Stimulated activated CD4-positive, alpha-beta T cell treated with anti-CD3 and anti-CD28 coated beads, Interleukin-15, amount 100 ng/mL, for 1 hour (primary cell): ENCODE measurements at places on chromosomes 5 and 9.

DNA sequence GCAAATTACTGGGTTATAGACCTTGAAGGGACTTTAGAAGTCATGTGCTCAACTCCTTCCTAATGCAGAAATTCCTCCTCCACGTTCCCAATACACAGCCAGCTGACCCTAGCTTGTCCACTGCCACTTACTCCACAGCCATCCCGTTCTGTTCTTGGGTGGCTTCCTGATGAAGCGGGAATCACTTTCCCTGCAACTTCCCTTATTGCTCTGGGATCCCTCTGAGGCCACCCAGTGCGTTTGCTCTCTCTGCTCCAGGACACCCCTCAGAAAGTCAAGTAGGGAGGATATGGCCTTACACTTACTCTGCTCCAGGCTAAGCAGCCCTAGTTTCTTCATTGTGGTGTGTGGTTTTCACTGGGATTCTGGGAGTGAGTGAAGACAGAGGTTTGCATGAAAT, 55.5 kb downstream of the GALNT12 start:
- no peak for DNase-seq

GRCh38 chr5:145848854-145849253, 13.7 kb upstream of the PRELID2 start:
- DNase-seq = no peak

DNA sequence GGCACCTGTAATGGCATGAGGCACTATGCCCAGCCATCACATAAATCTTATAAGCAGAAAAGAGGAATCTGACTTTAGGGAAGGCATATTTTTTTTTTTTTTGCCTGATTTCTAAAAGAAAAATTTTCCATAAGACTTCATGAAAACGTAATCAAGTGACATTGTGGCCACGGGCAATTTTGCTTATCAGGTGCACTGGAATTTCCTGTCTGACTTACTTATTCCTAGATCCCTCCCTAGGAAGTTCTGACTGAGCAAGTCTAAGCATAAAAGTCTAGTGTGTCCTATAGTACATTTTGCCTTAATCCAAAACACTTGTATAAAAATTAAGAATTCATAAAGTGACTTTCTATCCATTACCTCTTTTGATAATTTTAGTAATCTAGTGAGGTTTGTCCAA, 12.5 kb downstream of the C5orf46 start:
- DNase-seq = no peak

- no peak for DNase-seq
Measured at GRCh38 chr9:127451608-127451857, 223 bp downstream of the LRSAM1 start.

- no peak for DNase-seq
Measured at GRCh38 chr9:126126807-126127206, 199.8 kb upstream of the MVB12B start.

GRCh38 chr5:20370061-20370460, 382.1 kb upstream of the CDH18 start:
- no peak for DNase-seq

- DNase-seq = no peak
Measured at GRCh38 chr5:156435101-156435500, 108.1 kb downstream of the SGCD start.

DNA sequence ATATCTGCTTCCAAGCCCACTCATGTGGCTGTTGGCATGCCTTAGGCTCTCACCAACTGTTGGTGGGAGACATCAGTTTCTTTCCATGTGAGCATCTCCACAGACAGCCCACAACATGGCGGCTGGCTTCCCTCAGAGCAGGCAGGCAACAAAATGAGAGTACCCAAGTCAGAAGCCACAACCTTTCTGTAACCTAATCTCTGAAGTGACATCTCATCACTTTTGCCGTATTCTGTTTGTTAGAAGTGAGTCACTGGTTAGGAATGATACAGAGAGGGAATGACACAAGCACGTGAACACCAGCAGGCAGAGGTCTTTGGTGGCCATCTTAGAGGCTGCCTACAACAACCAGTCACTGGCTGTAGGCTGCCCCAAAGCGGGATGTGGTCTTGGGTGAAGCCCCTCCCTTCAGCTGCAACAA, 88.6 kb upstream of the RASGRF2 start:
- no peak for DNase-seq

DNA sequence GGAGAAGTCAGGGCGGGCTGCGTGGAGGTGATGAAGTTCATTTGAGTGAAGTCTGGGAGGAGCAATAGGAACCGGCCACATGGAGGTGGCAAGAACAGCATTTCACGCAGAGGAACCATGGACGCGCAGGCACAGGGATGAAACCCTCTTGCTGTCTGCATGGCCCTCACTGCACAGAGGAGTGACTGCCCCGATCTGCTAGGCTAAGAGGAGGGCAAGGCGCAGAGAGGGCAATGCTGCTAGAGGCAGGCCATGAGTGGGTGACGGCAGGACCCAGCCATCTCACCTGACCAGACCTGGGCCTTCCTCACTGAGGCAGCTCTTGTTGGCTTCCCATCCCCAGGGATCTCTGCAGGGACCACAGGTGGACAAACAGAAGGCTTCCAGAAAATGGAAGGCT, 90.3 kb downstream of the BARX1 start:
- no peak for DNase-seq

- no peak for DNase-seq
Measured at GRCh38 chr9:81656004-81656403, 33.3 kb downstream of the TLE1 start.

DNA sequence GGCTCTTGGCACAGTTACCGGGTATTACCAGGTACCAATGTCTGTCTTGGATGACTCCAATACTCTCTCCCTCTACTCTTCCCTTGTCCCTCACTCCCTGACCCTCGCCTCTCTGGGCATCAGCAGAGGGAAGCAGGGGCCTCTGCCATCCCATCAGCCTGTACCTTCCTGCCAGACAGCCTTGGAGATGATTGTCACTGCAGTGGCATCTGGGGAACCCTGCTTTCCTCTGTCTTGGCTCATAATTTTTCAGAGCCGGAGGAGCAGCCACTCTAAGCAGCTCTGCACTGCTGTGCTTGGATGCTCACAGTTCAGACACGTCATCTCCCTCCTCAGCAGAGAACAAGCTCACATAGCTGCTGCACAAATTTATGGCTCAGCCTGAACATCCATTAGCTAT, 274.1 kb downstream of the SMARCA2 start:
- no peak for DNase-seq

DNA sequence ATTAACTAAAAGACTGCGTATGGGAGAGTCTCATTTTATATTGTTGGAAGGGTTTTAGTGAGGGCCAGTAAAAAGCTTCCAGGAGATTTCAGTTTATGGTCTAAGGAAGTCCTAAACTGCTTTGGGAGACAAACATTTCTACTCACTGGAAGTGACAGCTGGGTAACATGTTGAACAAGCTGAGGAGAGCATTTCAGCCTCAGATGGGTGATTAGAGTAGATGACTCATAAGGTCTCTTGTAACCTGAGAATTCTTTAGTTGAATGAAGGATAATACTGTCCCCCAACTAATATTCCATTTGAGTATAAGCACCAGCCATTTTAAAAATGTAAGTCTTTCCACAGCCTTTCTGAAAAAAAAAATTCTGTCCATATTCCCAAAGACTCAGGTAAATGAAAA, 218.0 kb upstream of the C9orf72 start:
- DNase-seq = no peak

GRCh38 chr5:153209016-153209415, 281.5 kb upstream of the GRIA1 start:
- DNase-seq = no peak
